ENCODE measurements at places on chromosomes 16 and 17.

- DNase-seq, result no peak
These were observed 7.5 kb downstream of the FSCN2 start for GRCh38 chr17:81535480-81536298.

DNA sequence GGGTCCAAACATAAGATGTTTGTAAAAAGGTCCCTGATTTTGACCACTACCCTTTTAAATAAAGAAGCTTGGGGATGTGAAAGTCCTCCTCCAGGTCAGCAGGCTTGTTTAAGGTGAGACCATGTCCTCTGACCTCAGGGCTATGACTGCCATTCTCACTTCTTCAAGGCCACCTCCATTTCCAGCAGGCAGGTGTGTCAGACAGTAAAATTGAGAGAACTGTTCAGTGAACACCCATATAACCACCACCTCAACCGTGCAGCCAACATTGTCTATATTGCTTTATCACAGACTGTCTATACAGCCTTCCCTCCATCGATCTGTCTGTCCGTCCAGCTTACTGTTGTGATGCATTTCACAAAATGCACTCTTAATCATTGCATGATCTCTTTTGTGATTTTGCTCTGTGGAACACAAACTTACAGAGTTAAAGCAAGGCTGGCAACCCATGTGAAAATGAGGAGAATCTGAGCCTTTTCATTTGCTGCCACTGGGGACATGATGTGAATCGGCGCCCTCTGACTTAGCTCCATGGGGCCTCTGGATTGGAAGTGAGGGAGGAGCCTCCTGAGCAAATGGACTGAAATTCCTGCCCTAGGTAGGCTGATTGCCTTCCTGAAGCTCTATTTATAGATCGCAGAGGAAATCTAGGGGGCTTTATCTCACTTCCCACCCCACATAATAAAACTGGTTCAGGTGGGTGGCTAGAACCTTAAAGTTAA lies 53.8 kb downstream of the ZNRF1 start:
- DNase-seq, result no peak

- peak; percentile 43 for DNase-seq
These were observed 25.6 kb downstream of the IGSF6 start for GRCh38 chr16:21626659-21627277.

GRCh38 chr17:64767269-64767997 lies 105.3 kb upstream of the SMURF2 start:
- DNase-seq, result no peak

DNA sequence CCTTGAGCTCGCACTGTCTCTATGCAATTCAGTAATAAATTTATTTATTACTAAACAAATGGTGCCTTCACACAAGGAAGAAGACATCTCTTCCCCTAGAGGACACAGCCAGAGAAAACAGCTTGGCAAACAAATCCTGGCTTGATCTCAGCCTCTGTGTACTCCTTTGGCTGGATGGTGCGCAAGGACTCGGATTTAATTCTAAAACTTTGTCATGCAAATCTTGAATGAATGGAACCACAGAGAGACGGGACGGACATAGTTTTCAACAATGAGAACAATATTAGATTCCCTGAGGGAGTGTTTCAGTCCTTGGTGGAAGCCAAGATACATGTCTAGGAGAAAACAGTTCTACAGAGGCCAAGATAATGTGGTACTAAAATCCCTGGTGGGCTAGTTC lies 349.5 kb downstream of the NPIPA8 start:
- no peak for DNase-seq

DNA sequence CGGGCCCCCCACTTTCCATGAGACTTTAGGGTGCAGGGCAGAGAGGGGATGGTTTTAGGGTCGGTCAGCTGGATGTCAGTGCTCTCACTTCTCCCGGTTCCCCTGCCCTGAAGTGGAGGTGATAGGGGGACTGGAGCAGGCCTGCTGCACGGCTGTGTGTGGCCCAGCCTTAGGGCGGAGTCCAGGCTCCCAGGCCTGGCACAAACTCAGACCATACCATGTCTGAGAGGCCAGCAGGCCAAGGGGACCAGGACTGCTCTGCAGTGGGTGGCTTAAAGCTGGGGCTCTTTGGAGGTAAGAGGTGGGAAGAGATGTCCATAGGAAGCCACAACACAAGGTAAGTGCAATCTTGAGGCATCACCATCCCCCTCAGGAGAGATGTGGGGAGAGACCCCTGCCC lies 8.3 kb downstream of the TFAP4 start:
- no peak for DNase-seq

DNA sequence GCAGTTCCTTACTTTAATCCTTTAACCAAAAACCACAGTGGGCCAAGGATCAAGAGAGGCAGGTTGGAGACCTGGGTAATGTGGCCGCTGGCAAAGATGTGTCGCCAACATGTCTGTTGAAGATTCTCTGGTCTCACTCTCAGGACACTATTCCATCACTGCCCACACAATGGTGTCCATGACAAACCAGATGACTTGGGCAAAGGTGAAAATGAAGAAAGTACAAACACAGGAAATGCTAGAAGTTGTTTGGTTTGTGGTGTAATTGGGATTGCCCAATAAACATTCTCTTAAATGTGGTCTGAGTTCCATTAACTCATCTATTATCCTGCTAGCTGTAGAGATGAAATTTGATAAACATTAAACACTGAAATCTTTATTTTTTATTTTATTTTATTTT lies 43.3 kb downstream of the SALL1 start:
- DNase-seq, result no peak

- DNase-seq, result no peak
These were observed 3.7 kb downstream of the C16orf89 start for GRCh38 chr16:5062051-5062450.

DNA sequence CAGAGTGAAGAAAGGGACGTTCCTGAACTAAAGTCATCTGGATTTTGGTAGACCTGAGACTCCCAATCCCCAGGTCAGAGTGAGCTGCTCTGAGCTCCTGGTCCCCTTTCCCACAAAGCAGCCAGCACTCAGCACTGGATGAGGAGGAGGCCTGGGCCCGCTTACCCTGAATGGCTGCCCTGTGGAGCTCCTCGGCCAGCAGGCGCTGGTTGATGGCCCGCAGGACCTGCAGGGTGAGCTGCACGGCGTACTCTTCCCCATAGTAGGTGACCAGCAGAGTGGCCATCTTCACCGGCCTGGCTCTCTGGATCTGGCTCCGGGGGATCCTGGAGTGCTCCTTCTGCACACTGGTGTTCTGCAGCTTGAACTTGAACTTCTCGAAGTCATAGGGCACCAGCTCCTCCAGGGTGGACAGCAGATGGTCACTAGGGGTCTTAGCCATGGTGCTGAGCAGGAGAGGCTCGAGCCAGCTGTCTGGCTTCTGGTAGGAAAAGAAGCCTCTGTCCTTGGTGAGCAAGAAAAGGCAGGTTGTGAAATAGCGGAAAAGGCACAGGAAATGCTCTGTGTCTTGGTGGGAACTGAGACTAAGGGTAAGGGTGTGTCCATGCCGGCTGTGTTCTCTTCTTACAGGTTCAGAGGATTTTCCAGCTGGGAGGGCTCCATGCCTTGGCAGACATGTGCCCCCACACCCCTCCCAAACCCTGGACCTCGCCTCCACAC lies at the start of gene MEFV:
Gene MEFV (minus strand): TSS at position 488 of the 720 bp plus-strand sequence. CDS start 46 bp downstream, at position 442.
- no peak for DNase-seq

DNA sequence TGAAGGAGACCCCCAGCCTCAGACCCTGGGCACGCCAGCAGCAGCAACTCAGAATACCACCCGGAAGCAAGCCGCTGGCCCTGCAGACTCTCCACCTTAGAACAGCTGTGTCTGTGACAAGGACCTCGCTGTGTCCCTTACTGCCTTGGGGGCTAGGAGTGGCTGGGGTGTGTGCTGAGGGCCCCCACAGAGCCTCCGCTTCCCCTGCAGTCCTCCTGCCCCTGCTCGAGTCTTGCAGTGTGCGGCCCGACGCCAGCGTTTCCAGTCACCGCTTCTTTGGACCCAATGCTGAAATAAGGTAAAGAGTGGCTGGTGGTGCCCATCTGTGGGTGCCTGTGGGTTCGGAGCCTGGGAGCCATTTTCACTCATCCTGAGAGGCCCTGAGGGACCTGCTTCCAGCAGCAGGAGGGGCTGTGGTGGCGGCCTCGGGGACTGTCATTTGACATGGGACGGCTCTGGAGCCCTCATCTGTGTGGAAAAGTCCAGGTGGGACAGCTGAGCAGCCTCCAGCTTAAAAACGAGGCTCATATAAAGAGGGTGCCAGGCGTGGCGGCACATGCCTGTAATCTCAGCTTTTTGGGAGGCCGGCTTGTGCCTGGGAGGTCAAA lies 14.7 kb upstream of the MC1R start:
- no peak for DNase-seq

GRCh38 chr17:76395980-76396379 lies 11.6 kb downstream of the SPHK1 start:
- DNase-seq, result no peak

DNA sequence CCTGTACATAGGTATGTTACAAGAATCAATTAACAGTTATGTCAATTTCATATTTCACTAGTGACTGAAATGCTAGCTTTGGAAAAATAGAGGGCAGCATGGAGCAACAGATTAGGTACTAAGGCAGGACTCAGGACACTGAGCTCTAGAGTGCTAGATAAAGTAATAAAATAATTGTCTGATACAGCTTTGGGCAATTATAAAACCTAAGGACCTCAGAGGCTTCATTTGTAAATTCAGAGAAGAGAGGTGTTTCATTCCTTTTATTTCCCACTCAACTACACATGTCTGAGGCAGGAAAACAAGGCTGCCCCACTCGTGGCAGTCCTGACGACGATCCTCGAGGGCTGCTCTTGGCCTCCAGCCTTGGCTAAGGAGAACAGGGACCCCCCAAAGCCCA lies 81.5 kb downstream of the CA4 start:
- no peak for DNase-seq

GRCh38 chr17:44350733-44351226 lies 5.7 kb downstream of the GRN start:
- DNase-seq, result peak; percentile 81

GRCh38 chr17:76219670-76220383 lies 20.5 kb downstream of the RNF157 start:
- no peak for DNase-seq

- DNase-seq, result no peak
These were observed 136.1 kb upstream of the CIBAR2 start for GRCh38 chr16:85248342-85248741.

GRCh38 chr16:50902457-50902856 lies 160.6 kb downstream of the CYLD start:
- no peak for DNase-seq

DNA sequence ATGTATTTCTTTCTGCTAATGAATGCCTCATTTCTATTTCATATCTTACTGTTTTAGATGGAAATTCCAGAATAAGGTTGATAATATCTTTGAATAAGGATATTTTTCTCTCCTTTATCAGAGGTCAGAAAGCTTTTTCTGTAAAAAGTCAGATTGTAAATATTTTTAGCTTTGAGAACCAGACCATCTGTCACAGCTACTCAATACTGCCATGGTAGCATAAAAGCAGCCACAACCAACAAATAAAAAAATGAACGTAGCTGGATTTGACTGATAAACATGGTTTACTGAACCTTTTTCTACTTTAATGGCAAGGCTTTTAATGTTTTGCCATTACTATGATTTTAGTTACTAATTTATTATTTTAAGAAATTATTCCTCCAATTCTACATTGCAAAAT lies 217.4 kb upstream of the COX10 start:
- DNase-seq, result no peak

DNA sequence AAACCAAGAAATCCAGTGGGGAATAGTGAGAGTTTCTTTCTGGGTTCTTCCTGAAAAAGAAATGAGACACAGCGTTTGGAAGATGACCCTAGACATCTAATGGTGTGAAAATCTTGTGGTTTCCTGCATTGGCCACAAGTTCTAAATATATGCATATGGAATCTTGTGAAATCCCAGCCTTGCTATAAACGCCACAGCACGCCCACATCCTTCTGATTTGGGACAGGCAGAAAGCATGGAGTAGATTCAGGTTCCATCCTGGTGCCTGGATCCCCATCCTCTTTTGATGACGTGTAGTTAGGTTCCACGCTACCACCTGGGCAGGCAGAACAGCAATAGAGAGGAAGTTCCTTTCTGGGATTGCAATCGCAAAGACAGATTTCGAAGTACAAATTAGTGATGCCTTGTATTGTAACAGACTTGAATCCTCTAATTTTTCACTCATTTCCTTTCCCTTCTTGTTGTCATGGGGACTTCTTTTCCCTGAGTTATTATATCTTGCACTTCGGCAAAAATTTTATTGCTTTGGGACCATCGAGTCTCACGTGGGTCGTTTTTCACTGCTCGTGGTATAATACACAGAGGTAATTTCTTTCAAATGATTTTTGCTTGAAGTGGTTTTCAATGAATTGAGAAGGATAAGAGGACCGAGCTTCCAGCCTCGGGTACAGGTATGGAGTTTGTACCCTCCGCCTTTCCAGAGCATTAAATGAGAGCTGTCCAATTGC lies 37.6 kb downstream of the HS3ST4 start:
- no peak for DNase-seq

DNA sequence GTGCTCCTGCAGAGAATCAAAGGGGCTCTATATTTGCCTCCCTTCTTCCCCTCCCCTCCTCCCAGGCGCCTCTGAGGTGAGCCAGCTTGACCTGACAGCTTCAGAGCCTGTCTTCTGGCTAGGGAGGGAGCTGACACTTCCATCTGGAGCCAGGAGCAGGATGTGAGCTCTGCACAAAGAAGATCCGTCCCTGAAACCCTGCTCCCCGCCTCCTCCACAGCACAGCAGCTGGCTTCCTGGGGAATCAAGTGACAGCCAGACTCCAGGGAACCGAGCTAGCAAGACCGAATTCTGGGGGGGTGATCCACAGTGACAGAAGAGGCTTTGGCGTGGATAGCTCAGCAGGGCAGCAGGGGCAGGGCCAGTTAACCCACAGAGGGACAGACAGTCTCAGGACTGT lies 37.2 kb downstream of the CCDC182 start:
- no peak for DNase-seq

GRCh38 chr17:38428112-38428642 lies at the start of gene ARHGAP23:
ARHGAP23 (plus strand) TSS chr17:38428464; CDS start chr17:38428486, 22 bp downstream.
- peak; percentile 44 for DNase-seq

DNA sequence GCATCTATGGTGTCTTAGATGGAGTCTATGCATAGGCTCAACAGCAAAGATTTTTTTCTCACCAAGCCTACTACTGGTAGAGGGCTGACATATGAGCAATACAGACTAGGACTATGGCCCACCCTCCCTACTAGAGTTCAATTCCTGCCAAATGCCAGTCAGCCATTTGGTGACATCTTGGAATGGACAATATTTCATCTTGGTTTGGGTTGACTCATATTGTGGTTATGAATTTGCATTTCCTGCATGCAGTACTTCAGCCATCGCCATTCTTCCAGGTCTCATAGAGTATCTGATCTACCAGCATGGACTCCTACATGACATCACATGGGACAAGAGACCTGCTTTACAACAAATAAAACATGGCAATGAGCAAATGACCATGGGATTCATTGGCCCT lies 778.1 kb upstream of the SOX9 start:
- no peak for DNase-seq

- no peak for DNase-seq
These were observed 32.4 kb downstream of the LCMT1 start for GRCh38 chr16:25143928-25144327.
